ENCODE measurements at places on chromosomes 5 and 9.

DNA sequence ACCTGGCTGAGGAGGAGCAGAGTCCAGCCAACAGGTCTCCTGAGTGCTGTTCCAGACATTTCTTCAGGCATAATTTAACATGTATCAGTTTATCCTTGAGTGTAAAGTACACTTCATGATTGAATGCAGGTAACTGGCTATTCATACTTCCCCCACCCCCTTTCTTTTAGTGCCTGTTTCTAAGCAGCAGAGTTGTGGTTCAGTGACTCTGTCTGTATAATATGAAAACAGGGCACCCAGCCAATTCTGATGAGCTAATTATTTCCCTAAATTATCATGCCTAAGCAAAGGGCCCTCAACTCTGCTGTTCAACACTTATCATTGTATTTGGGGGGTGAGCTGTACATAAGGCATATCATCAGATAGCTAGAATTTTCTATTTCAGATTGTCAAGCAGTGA is 51.9 kb upstream of the ZSWIM6 start:
- no peak for DNase-seq

DNA sequence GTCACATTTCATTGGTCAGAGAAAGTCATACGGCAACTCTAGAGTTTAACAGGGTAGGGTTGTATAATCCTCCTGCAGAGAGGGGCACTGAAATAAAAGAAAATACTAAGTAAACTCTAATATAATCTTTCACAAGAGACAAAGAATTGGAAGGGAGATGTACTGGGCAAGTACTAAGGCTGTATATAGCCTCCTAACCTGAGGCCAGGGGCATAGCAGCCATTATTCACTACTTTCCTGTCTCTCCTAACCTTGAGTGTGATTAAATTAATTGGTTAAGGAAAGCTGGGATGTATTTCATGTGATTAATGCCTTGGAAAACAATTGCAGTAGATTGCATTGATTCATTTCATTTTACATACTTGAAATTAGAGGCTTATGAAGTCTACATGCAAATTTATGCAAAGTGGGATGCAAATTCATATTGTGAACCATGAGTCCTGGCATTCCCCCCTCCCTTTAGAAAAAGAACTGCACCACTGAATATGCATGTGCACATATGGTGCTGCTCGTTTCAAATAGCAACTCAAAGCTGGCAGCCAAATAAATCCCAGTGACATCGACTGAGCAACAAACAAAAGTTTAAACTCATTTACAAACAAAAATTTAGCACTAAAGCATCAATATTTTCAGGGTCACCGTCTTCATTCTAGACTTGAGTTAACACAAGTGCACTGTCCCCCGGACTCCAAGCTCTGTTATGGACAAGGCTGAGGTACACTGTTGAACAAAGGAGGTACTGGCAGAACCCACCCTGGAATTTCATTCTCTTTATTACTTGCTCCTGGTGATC is 70.0 kb downstream of the DMAC1 start:
- no peak for DNase-seq

DNA sequence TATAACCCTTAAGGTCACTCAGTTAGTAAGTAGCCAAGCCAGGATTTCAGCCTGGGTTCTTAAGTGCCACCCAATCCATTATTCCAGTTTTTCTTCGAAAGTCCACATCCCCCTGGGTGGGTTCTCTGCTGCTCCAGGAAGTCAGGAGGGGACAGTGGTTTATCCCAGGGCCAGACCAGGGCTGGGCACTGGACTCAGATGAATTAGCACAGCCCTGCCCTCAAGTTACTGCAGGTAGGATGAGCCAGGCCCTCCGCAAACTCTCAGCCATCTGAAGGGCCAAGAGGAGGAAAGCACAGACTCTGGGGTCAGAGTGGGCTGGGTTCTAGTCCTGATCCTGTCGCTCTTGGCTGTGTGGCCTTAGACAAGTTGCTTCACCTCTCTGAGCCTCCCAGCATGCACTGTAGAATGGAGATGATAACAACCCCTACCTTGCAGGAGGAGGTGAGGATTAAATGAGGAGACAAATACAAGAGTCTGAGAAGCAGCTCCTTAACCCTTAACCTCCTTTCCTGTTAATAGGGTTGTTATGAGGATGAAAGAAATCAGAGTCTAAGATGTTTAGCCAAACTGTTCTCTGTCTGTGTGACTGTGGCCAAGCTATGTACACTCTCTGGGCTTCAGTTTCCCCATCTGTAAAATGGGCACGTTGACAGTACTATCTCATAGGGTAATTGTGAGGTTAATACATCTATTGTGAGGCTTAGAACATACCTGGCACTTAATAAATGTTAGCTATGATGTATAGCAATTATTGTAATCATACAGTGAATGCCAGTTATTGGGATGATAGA is 6.8 kb upstream of the NEURL1B start:
- DNase-seq: no peak

- DNase-seq: no peak
Observed at GRCh38 chr5:33474931-33475499, 34.2 kb downstream of the TARS1 start.

DNA sequence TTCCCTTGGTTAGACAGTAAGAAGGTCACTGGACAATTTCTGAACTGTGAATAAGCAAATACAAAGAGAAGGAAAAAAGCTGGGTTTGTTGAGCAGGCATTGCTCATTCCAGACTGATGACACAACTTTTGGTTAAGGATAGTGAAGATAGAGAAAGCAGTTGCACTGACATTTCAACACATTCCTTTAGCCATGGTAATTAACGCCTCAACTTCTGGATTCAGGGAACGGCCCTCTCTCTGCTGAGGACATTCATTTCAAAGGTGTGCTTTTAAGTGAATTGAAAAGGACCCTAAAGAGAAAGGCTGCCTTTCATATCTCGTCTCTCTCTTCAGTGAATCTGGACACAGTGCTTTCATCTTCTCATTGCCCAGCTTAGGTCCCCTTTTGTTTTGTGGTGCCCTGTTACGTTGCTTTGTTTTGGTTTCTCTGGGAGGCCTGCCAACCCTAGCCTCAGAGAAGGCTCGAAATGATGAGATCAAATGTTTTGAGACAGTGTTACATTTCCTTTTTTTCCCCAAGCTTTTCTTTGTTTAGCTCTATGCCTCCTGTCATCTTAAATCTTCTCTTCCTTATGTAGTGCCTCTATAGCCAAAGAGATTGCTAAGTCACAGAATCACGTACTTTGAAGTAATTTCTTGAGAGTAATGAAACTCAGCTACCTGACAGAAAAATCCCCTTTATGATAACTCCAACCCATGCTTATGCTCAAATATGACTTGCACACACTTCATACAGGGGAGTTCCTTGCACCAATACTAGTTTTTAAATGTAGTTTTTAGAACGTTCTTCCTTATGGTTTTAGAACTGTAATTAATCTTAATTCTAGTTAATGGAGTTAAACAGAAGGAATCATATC is 94.4 kb upstream of the IFNE start:
- DNase-seq: no peak

DNA sequence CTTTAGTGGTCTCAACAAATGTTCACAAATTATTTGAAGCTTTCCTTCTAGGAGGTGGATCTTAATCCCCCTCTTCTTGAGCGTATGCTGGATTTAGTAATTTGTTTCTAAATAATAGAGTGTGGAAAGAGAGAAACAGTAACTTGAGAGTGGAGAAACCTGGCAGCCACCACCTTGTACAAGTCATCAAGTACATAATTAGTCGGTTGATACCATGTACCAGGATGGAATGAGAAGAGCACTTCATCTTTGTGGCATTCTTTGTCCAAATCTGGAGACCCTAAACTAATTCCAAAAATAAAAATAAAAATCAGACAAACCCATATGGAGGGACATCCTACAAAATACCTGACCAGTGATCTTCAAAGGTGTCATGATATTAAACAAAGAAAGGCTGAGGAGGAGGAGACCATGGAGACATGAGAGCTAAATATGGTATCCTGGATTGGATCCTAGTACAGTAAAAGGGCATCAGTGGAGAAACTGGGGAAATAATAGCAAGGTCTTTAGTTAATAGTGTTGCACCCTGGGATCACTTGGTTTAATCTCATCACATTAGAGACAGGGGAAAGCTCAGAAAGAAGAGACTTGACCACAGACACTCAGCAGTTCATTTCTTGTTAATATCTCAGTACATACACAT is 147.9 kb downstream of the ASTN2 start:
- no peak for DNase-seq

DNA sequence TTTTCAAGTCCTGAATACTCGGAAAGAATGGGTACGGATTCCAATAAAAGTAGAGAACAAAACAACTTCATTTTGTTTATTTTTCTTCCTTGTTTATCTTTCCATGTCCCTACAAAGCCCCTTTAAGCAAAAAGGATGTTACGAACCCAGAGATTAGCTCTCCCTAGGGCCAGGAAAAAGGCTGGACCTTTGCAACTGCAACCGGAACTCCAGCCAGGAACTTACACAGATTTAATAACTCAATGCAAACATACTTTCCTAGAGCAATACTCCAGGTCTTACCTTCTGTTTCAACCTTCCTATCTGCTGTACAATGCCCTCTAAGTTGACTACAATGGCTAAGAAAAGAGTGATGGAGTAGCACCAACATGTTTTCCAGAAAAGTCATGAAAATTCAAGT is 7.0 kb downstream of the DENND1A start:
- DNase-seq: no peak

DNA sequence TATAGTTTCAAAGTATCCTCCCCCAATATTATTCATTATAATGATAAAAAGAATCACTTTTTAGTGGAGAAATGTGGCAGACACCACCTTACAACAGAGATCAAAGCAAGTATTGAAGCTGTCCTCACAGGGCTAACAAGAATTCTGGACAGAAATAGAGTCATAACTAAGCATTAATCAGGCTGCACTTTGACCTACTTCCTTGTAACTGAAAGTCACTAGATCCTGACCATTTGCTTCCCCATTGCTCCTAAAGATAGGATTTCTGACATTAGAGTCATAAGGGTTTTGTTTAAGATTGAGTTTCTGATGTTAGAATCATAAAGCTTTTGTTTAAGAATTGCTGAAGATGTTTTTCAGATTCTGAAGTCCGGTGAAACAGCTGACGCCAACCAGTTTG is 159.7 kb downstream of the ATP10B start:
- DNase-seq: no peak

DNA sequence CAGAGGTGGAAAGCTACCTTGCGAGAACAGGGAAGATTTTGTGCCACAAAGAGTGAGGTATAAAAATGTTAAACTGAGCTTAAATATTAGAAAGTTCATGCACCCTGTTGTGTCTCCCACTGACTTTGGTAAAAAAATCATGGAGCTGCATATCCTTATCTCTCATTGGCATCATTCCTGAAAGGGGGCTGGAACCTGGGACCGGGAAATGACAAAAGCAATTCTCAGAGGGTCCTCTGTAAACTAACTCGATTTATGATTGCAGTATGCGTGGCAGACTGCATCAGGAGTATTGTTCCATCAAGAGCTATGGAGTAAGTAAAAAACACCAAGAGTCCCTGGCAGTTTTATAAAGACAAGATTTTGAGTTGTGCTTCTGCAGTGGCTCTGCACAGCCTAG is 148.8 kb downstream of the DCP2 start:
- DNase-seq: no peak

- DNase-seq: no peak
Observed at GRCh38 chr5:56069652-56070226, 75.0 kb upstream of the IL6ST start.

- no peak for DNase-seq
Observed at GRCh38 chr9:137759117-137759516, 118.5 kb upstream of the CACNA1B start.

DNA sequence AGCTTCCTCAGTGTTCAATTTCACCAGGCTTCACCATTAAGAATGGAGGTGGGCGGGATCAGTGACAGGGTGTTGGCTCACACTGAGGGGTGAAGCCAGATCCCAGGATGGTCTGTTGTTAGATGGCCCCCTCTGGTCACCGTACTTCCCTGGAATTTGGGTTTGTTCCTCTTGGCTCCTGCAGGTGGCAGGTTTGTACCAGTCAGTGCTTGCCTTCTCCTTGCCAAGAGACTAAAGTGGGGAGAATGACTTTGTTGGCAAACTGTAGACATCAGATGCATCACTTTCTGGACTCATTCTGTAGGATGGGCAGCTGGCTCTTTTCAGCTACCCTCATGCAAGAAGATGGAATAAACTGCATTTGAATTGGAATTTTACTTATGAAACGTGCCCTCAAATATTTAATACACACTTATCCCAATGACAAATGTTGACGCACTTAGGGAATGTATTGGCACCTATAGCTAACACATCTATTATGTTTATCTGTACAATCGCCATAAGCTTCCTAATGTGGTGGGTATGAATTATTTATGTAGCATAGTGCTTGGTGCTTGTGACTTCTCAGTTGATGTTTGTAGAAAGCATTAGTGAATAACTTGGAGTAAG is 31.4 kb upstream of the ANKRD55 start:
- DNase-seq: no peak
